Common myeloid progenitor, CD34-positive (primary cell): ENCODE measurements at places on chromosomes 11 and 22.

DNA sequence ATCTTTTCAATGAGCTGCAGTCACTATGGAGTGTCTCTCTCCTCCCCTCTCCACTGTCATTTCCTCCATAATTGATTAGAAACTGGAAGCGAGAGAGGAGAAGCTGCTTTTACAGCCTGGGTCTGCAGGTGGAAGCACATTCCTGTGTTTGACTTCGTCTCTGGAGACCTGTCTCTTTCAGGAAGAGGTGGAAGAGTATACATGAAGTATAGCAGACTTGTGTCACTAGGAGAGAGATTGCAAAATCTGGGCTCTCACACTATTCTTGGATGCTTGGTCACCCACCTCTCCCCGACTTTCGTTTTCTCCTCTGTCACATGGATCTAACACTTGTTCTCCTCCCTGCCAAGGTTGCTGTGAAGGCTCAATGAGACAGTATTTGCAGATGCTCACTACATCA lies 323.3 kb downstream of the NTM start:
- H3K27me3 ChIP-seq: peaks cover 6% of the 10 kb centered on the region
- DNase-seq: no peak
- H3K27ac ChIP-seq: no peak overlapping the region
- H3K36me3 ChIP-seq: no peaks in the 10 kb centered on the region

DNA sequence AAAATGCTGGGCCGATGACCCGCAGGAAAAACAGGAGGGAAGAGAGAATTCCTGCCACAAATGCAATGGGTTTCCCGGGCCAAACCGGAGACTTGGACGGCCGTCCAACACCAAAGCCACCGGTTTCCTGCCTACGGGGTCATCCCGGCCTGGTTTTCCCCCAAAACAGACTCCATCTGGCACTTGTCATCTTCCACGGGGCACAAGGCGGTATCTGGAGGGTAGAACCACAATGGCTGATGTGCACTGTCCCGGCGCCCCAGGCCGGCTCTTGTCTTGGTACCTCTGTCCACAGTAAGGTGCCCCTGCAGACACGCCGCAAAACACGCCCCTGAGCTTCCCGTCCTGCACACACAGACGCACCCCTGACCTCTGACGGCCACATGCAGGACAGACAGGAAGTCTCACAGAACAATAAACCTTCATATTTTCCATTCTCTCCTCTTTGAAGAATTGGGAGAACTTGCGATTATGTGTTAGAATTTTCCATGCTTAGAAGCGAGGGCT lies 20.1 kb downstream of the CELSR1 start:
- H3K27me3 ChIP-seq: peaks cover 2% of the 10 kb centered on the region
- H3K4me3 ChIP-seq: no peak overlapping the region
- H3K27ac ChIP-seq: no peak overlapping the region
- H3K4me1 ChIP-seq: no peaks in the 10 kb centered on the region
- DNase-seq: no peak

- H3K27me3 ChIP-seq: peaks cover 48% of the 10 kb centered on the region
- H3K4me1 ChIP-seq: no peaks in the 10 kb centered on the region
- no peak overlapping the region for H3K4me3 ChIP-seq
- no peak overlapping the region for H3K27ac ChIP-seq
Observed at GRCh38 chr11:129817534-129818051, 1.9 kb downstream of the TMEM45B start.

DNA sequence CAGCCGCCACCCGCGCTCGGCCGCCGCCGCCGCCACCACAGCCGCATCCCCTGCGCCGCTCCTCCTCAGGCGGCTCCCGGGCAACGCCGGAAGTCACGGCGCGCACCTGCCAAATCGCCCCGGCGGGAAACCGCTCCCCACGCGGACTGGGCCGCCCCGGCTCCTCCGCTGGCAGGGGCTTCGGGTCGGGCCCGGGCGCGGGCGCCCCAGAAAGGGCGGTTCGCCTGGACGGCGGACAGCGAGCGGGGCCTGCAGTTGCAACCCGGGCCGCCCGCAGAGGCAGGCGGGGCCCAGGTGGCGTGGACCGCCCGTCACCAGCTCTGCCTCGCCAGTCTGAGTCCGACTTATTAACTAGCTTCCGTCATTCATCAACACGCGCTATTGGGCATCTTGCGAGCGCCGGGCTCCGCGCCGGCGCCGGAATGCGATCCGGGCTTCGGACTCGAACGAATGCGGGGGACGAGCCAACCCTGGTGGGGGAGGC lies at the start of gene HIRA:
HIRA (minus strand) TSS at position 85 of the 484 bp plus-strand sequence. CDS start 257 bp downstream, outside the sequence.
- peaks cover 19% of the 10 kb centered on the region for H3K36me3 ChIP-seq
- H3K27me3 ChIP-seq: no peaks in the 10 kb centered on the region
- peaks cover 19% of the 10 kb centered on the region for H3K4me1 ChIP-seq
- peak within 1 kb of the TSS; percentile 90 for H3K4me3 ChIP-seq

- no peak for DNase-seq
- H3K4me3 ChIP-seq: no peak overlapping the region
- peaks cover 59% of the 10 kb centered on the region for H3K4me1 ChIP-seq
Observed at GRCh38 chr22:27795053-27795452, 6.5 kb downstream of the MN1 start.

GRCh38 chr11:126136507-126136906 lies 73.8 kb upstream of the CDON start:
- peaks cover 14% of the 10 kb centered on the region for H3K27me3 ChIP-seq
- H3K27ac ChIP-seq: no peak overlapping the region
- H3K4me3 ChIP-seq: no peak overlapping the region
- peaks cover 11% of the 10 kb centered on the region for H3K4me1 ChIP-seq
- no peaks in the 10 kb centered on the region for H3K36me3 ChIP-seq
- DNase-seq: no peak

DNA sequence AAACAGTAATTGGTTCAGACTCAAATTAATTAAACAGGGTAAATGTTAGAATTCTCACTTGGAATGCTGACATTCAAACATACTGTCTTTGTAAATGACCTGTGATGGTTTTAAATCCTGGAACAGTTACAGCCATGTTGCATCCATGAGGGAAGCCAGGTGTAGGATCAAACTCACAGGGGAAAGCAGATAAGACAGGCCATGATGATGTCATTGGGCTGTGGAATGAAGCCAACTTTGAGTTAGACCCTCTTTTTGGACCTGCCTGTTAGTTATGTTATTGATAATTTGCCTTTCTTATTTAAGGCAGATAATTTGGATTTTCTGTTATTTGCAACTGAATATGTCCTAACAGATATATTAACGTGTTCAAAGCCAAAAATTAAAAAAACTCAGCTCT lies 39.3 kb upstream of the ABTB2 start:
- no peaks in the 10 kb centered on the region for H3K36me3 ChIP-seq
- H3K4me3 ChIP-seq: no peak overlapping the region
- no peak for DNase-seq
- H3K27me3 ChIP-seq: no peaks in the 10 kb centered on the region

DNA sequence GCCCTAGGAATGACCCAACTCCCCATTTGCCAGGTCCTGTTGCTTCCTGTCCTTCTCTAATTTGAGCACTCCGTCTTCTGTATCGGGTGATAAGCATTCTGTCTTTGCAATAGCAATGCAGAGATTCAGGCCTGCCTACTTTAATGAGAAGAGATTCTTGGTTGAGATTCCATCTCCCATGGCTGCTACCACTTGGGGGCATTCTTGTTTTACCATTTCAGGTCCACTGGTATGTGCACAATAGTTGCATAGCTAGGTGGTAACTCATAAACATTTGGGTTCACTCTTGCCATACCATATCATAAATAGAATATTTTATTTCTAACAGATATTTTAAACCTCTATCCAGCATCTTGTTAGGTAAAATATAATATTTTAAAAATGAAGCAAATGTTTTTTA lies 34.4 kb upstream of the CALCB start:
- DNase-seq: peak; percentile 1
- H3K27me3 ChIP-seq: peaks cover 15% of the 10 kb centered on the region
- H3K27ac ChIP-seq: no peak overlapping the region
- no peak overlapping the region for H3K4me3 ChIP-seq
- H3K36me3 ChIP-seq: no peaks in the 10 kb centered on the region

- no peaks in the 10 kb centered on the region for H3K36me3 ChIP-seq
- no peak overlapping the region for H3K4me3 ChIP-seq
- DNase-seq: no peak
- no peak overlapping the region for H3K27ac ChIP-seq
- H3K4me1 ChIP-seq: no peaks in the 10 kb centered on the region
- H3K27me3 ChIP-seq: no peaks in the 10 kb centered on the region
Observed at GRCh38 chr11:100670140-100670539, 16.9 kb upstream of the ARHGAP42 start.

DNA sequence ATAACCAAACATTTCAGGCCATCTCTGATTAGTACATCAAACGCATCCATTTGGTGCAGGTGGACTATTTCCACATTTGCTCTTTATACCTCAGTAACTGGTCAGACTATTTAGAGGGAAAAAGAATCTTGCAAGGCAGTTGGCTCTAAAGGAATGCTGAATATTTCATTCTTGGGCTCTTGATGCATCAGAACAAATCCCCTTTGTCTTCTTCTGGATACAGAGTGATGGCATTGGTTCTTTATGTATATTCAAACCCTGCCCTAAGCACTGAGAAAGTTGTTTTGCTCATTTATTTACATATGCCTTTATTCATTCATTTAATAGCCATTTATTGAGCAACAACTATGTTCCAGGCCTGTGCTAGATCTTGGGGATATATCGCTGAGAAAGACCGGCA lies 31.1 kb upstream of the RAB30 start:
- no peaks in the 10 kb centered on the region for H3K36me3 ChIP-seq
- H3K4me1 ChIP-seq: no peaks in the 10 kb centered on the region
- no peak for DNase-seq

GRCh38 chr11:66277471-66278362 lies at the start of gene CNIH2:
CNIH2 (plus strand) TSS chr11:66278175; CDS start chr11:66278457, 282 bp downstream.
- peak; percentile 72 for DNase-seq
- peaks cover 18% of the 10 kb centered on the region for H3K27me3 ChIP-seq
- H3K4me3 ChIP-seq: peak within 1 kb of the TSS; percentile 34
- no peak within 1 kb of the TSS for H3K27ac ChIP-seq

- H3K4me1 ChIP-seq: no peaks in the 10 kb centered on the region
- no peaks in the 10 kb centered on the region for H3K27me3 ChIP-seq
- H3K27ac ChIP-seq: no peak overlapping the region
- no peak for DNase-seq
Observed at GRCh38 chr11:74135127-74135840, 35.5 kb downstream of the C2CD3 start.

GRCh38 chr22:46742576-46743221 lies 4.6 kb upstream of the CERK start:
- H3K4me3 ChIP-seq: no peak overlapping the region
- DNase-seq: no peak
- no peak overlapping the region for H3K27ac ChIP-seq
- H3K4me1 ChIP-seq: peaks cover 11% of the 10 kb centered on the region
- H3K36me3 ChIP-seq: no peaks in the 10 kb centered on the region

- peak; percentile 74 for DNase-seq
- no peaks in the 10 kb centered on the region for H3K27me3 ChIP-seq
- H3K36me3 ChIP-seq: no peaks in the 10 kb centered on the region
- H3K27ac ChIP-seq: no peak overlapping the region
Observed at GRCh38 chr11:134060316-134060715, 8.6 kb upstream of the JAM3 start.

DNA sequence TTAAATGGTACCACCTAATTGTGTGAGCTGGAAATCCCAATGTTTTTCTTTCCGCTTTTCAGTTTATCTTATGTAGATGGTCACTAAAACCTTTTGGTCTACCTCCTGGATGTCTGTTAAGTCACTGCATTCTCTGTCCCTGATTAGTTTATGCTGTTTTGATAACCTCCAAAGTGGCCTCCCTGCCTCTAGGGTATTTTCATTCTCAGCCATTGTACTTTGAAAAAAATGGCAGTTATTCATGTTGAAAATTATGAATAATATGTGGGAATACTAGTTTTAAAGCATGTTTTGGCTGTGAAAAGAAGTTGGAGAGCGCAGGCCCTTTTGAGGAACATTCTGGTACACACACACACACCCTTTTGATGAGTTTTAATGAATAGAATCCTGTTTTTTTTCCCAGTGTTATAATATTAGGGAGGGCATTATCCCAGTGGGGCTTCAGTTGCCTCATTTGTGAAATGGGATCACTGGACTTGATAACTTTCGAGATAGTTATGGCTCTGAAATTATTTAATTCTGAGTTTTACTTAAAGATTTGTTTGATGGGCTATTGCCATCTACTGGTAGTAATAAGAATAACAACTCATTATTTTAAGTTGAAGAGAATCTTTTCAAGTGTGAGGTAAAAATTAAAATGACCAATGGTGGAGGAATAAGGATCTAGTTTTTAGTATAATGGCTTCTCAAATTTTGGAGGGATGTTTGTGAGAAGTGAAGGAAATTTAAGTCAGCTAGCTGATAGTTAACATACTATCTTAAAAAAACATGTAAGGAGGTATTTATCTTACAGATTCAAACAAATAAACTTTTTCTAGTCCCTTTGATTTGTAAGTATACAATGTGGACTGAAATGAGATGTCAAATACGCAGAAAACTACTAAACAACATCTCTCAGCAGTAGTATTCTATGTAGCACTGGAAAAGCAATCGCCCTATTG lies 3.9 kb downstream of the FDX1 start:
- peak; percentile 34 for DNase-seq
- no peak overlapping the region for H3K4me3 ChIP-seq
- H3K27me3 ChIP-seq: no peaks in the 10 kb centered on the region
- H3K27ac ChIP-seq: no peak overlapping the region
- H3K36me3 ChIP-seq: no peaks in the 10 kb centered on the region

DNA sequence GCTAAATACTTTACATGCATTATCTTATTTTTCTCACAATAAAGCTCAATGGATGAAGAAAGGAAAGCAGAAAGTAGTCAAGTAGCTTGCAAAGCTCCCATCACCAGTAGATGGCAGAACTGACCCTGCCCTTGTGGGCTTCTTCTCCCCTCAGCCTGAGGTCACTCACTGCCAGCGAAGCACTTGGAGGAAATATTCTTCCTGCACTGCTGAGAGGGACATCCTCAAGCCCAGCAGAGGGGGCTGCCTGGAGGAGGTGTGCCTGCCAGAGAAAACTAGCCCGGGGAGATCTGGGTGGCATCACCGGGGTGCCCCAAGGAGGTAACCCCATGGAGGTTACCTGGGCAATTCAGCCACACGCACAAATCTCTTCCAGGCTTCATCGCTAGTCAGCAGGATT lies 6.6 kb downstream of the APOL4 start:
- peaks cover 4% of the 10 kb centered on the region for H3K4me1 ChIP-seq
- peak; percentile 76 for DNase-seq
- peaks cover 10% of the 10 kb centered on the region for H3K36me3 ChIP-seq
- no peak overlapping the region for H3K4me3 ChIP-seq

- no peaks in the 10 kb centered on the region for H3K36me3 ChIP-seq
- no peak overlapping the region for H3K4me3 ChIP-seq
- H3K4me1 ChIP-seq: peaks cover 5% of the 10 kb centered on the region
- no peak overlapping the region for H3K27ac ChIP-seq
- DNase-seq: no peak
Observed at GRCh38 chr11:14073849-14074476, 111.4 kb downstream of the SPON1 start.

DNA sequence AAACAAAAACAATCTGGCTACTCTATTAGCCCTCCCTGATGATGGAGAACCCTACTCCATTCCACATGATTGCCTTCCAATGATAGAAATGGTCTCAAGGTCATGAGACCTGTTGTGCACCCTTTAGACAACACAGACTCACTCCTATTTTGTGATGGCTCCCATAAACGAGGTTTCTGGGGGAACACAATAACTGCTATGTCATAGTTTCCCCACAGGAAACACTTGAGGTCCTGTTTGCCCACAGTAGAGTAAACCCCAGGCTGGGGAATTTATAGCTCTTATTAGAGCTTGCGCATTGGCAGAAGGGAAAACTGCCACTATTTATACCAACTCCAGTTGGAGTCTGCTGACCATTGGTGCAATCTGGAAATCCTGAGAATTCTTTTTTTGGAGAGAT lies 28.7 kb downstream of the MIF start:
- peak; percentile 61 for DNase-seq
- no peak overlapping the region for H3K4me3 ChIP-seq
- peaks cover 6% of the 10 kb centered on the region for H3K4me1 ChIP-seq
- H3K27me3 ChIP-seq: no peaks in the 10 kb centered on the region
- H3K27ac ChIP-seq: no peak overlapping the region
